ENCODE measurements at places on chromosomes 12 and 14. TPM values are rescaled to one million over a fixed set of nuclear protein-coding genes. Genes with fewer than 3 reads are reported as not detected.

TMX1 gene
- 61.1 TPM for total RNA-seq

KLRG1 gene
- 6.6 TPM for total RNA-seq

CD4 gene
- 14.1 TPM for total RNA-seq

IL23A gene
- 41.5 TPM for total RNA-seq

KRT71 gene
- total RNA-seq: not detected

DNA sequence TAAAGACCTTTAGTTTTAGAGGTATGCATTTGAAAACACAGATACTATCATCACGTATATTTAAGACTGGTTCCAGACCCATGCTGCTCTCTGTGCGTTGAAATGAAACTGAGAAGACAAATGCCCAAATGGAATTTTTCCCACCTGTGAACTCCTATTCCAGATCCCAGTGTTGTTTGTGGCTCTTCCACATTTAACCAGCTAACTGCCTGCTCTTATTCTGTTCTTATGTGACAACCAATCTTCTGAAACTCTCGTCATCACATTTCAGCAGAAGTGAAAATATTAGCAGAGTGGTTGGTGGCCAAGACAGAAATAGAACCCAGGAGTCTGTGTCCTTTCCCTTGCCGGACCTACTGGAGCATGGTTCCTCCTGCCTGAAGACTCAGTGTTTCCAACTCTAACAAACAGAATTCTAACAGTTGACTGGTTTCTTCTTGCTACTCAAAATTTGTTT, 460.2 kb downstream of the RAD51B start:
- DNase-seq: no peak

GRCh38 chr14:85528080-85528896, 1.7 kb upstream of the FLRT2 start:
- no peak for DNase-seq

DNA sequence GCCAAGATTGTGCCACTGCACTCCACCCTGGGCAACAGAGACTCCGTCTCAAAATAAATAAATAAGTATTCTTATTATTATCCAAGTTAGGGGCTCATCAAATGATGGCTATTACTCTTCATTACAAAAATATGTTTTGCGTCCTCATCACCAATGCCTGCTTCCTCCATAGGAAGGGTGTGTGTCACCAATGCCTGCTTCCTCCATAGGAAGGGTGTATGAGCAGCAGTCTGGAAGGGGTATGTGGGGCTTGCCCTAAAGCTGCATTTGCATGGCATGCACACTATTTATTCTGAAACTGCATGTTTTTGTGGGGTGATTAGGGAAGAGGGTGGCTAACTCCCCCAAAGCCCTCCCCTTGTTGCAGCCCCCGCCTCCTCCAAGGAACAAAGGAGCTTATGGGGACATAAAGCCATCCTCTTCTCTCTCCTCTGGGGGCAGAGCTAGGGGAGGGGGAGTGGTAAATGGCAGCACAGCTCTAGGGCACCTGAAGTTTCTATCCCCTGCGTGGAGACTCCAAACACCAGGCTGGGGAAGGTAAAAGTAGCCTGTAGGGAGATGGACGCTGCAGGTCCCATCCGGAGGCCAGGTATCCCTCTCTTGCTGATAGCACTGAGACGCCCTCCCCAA, 1.3 kb downstream of the CAMKK2 start:
- peak; percentile 28 for DNase-seq

DNA sequence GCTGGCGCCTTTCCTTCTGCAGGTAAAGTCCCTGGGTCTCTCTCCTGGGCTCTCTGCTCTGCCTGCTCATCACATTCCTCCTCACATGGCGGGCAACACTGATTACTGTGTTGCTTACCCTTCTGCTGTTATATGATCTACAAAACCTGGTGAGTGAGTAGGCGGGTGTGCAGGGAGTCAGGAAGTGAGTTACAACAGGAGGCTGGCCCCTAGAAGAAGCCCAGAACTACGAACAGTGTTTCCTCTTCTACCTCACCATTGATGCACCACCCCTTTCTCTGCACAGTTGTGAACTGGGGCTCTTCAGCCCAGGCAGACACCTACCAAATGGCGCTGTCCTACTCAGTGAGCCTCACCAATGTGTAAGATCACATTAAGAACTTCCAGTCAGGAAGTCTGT, 4.9 kb upstream of the KLHL33 start:
- peak; percentile 70 for DNase-seq

GRCh38 chr12:80681287-80681686, 26.1 kb upstream of the MYF6 start:
- DNase-seq: no peak

- peak; percentile 68 for DNase-seq
Observed at GRCh38 chr14:72883961-72884360, 9.9 kb downstream of the DPF3 start.

DNA sequence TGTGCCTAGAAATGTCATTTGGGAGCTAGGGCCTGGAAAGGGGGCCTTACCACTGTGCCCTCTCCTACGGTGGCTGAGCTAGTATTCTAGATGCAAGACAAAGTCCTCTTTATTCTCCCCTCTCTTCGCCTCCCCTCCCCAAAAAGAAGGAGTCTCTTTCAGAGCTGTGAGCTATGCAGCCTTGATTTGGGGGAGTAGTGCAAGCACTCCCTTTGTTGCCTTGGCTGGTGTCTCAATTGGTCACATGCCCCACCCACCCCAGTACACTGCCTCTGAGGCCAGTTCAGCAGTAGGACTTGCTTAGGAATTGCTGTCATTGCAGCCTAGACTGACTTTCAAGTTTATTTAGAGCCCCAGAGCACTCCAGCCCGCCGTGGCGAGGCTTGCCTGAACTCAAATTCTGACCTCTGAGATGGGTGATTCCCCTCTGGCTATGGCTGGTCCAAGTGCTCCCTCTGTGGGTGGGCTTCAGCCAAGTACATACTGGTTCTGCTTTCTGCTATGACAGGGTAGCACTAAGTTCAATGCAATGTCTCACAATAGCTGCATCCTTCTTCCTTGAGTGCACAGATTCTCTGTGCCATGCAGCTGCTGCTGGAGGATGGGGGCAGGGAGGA, 37.0 kb upstream of the FBXO33 start:
- peak; percentile 78 for DNase-seq

GRCh38 chr12:84069198-84069597, 843.4 kb downstream of the SLC6A15 start:
- DNase-seq: no peak

Data from activated CD8-positive, alpha-beta T cell treated with anti-CD3 and anti-CD28 coated beads for 36 hours (primary cell).